ENCODE measurements at places on chromosomes 6 and 20. TPM values are rescaled to one million over a fixed set of nuclear protein-coding genes. Genes with fewer than 3 reads are reported as not detected.

DNA sequence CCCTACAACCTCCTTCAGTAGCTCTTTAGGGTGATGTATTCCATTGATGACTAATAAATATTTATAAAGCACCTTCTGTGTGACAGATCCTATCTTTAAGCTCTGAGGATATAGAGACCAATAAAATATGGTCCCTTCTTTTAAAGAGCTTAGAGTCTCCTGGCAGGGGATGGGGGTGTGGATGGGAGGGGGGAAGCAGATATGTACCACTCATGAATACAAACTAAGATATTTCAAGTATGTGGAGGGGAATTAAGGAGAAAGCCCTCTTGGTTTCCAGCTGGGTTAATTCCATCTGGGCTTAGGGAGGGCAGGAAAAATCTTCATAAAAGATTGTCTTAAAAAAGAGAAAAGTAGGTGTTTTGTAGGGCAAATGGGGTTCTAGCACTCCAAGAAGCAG lies 21.6 kb upstream of the FBXO9 start:
- no peak for DNase-seq

DNA sequence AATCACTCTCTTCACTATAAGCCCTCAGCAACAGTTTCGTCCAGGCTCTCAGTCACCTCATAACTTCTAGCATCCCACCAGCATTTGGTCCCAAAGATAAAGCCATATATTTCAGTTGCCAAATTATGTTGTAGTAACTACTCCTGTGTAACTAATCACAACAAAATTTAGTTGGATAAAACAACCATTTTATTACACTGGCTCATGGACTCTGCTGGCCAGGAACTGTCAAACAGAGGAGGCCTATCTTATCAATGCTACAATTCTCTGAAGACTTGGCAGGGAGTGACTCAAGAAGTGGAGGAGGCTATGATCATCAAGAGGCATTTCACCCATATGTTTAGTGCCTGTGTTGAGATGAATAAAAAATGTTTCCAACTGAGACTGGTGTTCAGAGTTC lies 1082.3 kb upstream of the GJE1 start:
- DNase-seq = no peak

- DNase-seq = no peak
Measured at GRCh38 chr6:43284991-43285781, 12.9 kb upstream of the SLC22A7 start.

DNA sequence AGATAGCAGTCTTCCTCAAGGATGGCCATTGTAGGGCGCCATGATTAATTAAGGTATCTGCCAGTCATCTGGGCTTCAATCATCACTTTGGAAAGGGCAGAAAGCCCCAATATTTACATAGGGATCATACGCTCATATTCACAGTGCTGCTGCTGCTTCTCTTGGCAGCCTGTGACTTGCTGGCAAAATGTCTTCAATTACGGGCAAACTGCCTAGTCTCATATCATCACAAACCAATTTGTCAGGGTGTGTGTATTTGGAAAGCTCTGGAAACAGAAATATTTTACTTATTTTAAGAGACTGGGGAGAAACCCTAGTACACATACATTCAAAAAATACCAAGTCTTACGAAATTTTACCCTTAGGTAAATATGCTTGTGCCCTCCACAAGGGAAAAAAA lies 77.6 kb downstream of the SAMD5 start:
- DNase-seq = no peak

- DNase-seq = no peak
Measured at GRCh38 chr6:99940582-99940981, 53.4 kb downstream of the MCHR2 start.

GRCh38 chr20:46316984-46317684 lies 8.8 kb upstream of the CDH22 start:
- no peak for DNase-seq

DNA sequence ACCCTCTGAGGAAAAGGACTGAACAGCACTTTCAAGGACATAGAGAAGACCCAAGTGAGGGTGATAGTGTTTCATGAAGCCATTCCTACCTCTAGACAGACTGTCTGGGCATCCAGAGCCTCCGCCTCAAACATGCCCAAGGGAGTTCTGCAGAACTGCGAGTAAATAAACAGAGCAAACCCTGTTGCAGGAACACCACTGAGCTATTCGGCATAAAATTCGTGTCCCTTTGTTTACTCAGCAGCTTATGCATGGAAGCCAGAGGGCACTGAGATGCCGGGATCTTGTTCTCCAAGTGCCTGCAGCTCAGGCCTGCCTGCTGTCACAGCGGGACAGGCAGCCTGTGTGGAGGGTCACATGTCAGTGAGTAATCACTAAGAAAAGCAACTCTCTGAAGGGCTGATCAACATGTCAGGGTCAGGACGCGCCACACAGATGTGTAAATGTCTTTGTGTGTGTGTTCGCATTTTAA lies 164.9 kb upstream of the HEY2 start:
- DNase-seq = no peak

The RIPOR2 gene
- 0.94 TPM for total RNA-seq

The C6orf132 gene
- total RNA-seq = 53.9 TPM

The TCF21 gene
- not detected for total RNA-seq

- no peak for DNase-seq
Measured at GRCh38 chr20:1904135-1904534, 8.9 kb downstream of the SIRPA start.

GRCh38 chr20:57410924-57411323 lies 19.7 kb downstream of the RBM38 start:
- DNase-seq = no peak

The EDN3 gene
- total RNA-seq = not detected

The KHDC1 gene
- total RNA-seq = 16.2 TPM

DNA sequence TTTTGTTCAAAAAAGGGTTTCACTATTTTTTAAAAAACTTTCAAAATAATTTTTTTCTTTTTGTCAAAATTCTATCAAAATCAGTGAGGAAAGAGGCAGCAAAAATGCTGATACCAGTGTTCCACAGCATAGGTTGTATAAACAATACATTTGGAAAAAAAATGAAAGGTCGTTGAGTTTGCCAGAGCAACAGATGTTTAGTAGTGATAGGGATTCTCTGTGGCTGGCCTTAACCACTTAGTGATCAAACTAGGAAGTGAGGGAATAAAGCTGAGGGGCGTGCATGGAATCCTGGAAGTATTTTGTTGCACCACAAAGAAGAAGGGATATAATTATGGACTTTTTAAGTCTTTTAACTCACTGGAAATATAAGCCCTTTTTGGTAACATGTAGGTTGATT lies 555.3 kb upstream of the CHD6 start:
- no peak for DNase-seq

The NANP gene
- 7.5 TPM for total RNA-seq

GRCh38 chr6:68211242-68211795 lies 423.8 kb upstream of the ADGRB3 start:
- no peak for DNase-seq

The FAM209B gene
- total RNA-seq = not detected

GRCh38 chr6:152170313-152170701 lies 362.8 kb downstream of the ESR1 start:
- DNase-seq = no peak

The PPIL4 gene
- 13.5 TPM for total RNA-seq

DNA sequence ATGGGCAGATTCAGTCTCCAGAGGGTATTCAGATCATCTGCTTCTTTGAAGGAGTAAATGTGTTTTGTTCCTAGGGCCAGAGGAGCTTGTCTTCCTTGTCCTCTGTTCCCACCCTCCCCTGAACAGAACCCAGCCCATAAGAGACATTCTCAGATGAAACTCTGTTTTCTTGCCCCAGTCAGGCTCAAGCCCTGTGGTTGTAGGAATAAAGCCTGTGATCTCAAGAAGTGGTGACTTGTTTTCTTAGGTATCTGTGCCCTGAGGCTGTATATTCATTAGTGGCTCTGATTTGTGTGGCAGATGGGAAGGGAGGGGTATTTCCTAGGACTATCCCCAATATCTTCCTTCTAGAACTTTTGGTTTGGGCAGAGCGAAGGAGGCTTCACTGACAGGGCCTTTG lies 27.9 kb downstream of the GSS start:
- DNase-seq = peak; percentile 86

The NR2E1 gene
- not detected for total RNA-seq
